ENCODE measurements at places on chromosomes 1 and 21. TPM values are rescaled to one million over a fixed set of nuclear protein-coding genes. Genes with fewer than 3 reads are reported as not detected.

GRCh38 chr1:230276401-230276800 is 149.7 kb downstream of the PGBD5 start:
- no peak for DNase-seq

DNA sequence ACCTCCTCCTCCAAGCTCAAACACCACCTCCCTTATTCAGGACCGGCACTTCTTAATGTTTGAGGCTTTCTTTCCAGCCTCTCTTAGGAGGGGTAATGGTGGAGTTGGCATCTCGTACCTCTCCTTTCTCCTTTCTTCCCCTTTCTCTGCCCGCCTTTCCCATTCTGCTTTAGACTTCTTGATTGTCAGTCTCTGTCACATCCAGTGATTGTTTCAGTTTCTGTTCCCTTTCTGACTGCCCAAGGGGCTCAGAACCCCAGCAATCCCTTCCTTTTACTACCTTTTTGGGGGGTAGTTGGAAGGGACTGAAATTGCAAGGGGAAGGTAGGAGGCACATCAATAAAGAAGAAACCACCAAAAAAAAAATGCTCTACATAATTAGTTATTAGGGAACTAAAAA is 5.6 kb downstream of the ELK4 start:
- DNase-seq = no peak

GRCh38 chr1:198529414-198529813 is 11.1 kb downstream of the ATP6V1G3 start:
- peak; percentile 68 for DNase-seq

DNA sequence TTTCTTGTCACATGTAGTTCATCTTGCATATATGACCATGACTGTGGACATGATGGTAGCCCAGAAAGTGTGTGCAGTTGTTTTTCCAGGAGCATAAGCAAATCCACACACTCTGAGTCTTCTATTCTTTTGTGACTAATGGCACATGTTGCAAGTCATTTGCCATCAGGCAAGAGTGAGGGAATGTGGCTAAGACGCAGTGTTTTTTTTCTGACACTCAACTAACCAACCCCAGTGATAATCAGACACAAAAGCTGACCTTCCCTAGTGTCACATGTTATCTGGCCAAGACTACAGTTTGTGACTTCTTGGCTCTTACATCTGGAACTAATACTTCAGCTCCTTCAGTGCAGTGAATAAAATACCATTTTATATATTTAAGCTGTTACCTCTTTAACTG is 108.8 kb downstream of the ITSN1 start:
- DNase-seq = no peak

GRCh38 chr1:48069662-48070395 is 72.6 kb upstream of the TRABD2B start:
- no peak for DNase-seq

DNA sequence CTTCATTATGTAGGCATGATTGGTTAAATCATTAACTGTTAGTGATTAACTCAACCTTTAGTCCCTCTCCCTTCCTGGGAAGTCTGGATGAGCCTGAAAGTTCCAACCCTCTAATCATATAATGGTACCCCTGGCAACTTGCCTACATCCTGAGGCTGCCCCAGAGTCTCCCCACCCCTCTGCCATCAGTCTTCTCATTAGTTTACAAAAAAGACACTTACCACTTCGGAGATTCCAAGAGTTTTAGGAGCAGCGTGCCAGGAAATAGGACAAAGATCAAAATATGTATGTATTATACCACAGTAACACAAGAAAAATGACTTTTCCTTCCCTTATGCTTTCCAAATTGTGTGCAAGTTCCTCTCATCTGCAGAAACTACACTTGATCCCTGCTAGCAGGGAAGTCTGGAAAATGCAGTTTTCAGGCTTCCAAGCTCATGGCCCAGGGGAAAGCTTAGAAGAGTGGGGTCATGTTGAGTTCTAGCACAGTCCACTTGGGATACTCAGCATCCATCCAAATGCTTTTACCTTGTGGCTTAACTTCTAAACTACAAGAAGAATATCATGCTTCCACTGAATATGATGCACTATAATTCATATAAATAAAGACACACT is 64.6 kb upstream of the PPIH start:
- DNase-seq = peak; percentile 9

GRCh38 chr1:15683345-15684039 is 628 bp upstream of the PLEKHM2 start:
- DNase-seq = no peak

- DNase-seq = no peak
These were observed 6.2 kb upstream of the SLC5A9 start for GRCh38 chr1:48216313-48216712.

DNA sequence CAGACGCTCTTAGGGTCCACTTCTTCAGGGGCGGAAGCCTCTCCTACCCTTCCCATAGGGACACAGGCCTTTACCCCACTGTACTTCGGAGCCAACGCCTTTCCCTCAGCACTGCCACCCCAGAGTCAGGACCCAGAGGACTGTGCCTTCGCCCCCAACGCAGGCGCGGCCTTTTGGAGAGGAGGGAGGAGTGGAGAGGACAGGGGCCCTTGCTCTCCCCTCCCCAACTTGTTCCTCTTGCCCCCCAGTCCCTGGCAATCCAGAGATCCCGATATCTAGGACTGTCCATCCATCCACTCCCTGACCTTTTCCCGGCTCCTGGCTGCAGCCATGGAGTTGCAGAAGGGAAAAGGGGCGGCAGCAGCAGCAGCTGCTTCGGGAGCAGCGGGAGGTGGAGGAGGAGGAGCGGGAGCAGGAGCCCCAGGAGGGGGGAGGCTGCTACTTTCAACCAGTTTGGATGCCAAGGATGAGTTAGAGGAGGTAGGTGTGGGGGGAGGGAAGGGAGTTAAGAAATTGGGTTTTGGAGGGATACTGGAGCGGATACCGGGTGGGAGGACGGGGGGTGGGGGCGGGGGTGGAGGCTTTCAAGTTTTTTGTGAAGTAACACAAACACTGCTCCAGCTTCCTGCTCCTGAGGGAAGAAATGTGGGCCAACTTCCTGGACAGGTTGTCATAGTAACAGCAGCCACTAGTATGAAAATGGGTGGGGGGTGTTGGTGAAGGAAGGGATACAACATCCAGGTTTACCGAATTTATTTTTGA is 636 bp downstream of the INTS3 start:
- DNase-seq = peak; percentile 38

- no peak for DNase-seq
These were observed 2.9 kb downstream of the NCDN start for GRCh38 chr1:35560256-35561225.

DNA sequence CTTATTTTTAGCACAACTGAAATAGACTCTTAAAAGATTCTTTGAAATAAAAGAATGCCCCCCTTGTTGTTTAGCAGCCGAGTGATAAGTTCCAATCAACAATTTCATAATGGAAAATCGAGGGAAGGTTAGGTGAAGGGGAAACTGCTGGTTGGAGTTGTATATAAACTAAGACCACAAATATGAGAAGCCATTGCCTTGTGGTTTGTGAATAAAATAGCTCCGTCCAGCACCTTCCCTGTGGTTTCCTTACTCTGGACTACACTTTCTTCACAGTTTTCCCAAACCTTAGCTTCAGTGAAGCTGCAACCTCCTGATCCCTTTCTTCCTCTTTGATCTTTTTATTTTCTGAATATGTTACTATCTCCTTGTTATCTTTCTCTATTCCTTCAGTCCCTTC is 6.7 kb upstream of the RAB3GAP2 start:
- DNase-seq = no peak

DNA sequence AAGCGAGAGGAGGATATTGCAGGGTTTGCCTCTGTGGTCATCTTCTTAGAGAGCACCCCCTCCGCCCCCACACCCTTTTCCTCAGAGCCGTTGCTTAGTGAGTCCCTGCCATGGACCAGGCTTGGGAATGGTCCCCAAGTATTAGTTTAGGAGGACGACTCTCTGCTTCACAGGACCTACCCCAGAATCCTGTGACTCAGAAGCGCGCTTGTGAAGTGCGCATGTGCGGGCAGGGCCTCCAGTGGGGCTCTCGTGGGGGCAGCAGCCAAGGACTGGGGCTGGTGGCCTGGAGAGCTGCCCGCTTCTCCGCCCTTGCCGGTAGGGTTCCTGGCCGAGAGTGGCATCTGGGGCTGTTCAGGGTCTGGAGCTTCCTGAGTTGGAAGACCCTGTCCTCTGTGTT is 37.3 kb upstream of the HMGN1 start:
- DNase-seq = no peak

GRCh38 chr1:198157847-198158725 is 1.3 kb downstream of the NEK7 start:
- no peak for DNase-seq

DNA sequence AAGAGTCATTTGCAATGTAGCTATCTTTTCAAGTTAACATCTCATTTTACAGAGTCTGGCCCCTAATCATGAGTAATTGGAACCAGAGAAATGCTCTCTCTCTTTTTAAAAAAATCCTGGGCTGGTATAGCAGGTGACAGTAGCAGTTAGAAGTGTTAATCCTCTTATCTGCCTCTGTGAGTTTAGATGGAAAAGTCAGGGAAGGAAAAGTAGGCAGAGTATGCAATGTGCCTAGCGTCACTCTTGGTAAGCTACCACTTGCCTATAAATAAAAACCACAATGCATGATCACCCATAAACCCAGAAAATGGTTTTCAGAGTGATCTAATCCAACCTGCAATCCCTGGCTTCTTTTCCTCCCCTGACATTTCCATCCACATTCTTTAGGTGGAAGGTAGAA is 43.2 kb downstream of the UTP25 start:
- DNase-seq = no peak

GRCh38 chr1:31785020-31785946 is 21.1 kb upstream of the ADGRB2 start:
- DNase-seq = no peak

DNA sequence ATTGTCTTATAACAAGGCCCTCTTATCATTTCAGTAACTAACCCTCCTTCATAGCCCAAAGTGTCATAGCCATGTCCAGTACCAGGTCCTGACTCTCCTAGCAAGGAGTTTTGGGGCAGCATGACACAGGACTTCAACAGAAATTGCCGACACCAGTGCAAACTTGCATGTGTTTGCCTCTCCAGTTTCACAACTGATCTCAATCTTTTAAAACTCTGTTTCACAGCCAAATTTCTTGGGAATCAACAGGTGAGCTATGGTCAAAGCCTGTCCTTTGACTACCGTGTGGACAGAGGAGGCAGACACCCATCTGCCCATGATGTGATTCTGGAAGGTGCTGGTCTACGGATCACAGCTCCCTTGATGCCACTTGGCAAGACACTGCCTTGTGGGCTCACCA is 36.8 kb downstream of the LAMC2 start:
- DNase-seq = no peak

The GJA4 gene
- 31.0 TPM for polyA plus RNA-seq

The C1orf185 gene
- not detected for polyA plus RNA-seq

The TTC22 gene
- polyA plus RNA-seq = 3.7 TPM

The TBX19 gene
- 4.4 TPM for polyA plus RNA-seq
